ENCODE measurements at places on chromosomes 5 and 9.

DNA sequence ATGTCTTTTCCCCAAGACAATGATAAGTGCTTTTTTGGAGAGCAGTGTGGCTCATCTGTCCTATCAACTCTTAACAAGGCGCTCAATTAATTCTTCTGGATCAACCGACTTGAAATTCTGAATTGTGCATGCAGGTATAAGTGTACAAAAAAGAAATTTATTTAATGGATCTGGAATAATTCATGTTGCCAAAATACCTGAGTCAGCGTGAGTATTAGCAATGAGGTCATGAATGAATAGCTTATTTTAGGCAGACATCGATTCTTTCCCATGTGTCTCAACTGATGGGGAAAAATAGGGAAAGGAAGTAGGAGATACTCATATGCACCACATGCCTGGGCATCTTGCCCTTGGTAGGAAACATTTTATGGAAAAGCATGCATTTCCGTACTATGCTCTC lies 68.0 kb downstream of the C6 start:
- DNase-seq: no peak

- DNase-seq: no peak
Measured at GRCh38 chr9:125646621-125647100, 60.3 kb downstream of the MAPKAP1 start.

DNA sequence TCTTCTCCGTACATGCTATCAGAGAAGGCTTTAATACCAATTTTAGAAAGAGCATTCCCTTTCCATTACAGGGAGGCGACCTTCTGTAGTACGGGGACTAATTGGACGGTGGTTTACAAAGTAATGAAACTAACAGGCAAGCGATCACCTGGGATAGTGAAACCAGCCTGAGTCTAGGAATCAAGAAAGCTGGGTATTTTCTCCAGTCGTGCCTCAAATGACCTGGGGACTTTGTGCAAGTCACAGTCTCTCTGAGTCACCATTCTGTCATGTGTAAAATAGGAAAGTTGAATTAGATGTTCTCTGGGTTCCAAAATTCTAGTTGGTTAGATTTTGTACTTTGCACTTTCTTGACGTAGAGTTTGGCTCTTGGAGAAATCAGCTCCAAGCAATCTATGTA lies 22.7 kb upstream of the SSBP2 start:
- DNase-seq: no peak

- no peak for DNase-seq
Measured at GRCh38 chr5:73170522-73170921, 2.5 kb upstream of the TMEM174 start.

DNA sequence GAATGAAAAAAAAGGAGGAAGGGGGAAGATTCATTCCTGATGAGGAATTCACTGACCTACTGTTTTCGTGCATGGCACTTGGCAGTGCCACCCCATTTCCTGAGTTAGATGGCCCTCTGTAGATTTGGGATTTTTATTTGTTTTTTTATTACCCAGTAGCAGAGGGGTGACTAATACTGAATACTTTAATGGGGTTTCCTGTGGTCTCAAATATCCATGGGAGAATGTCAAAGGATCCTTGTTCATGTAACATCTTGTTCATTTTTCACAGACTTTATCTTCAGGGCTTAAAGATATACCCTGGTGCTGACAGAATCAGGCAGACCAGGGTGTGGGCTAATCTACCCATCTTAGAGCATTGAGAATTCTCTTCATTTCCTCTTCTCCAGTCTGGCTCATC lies 93.0 kb downstream of the MAMDC2 start:
- DNase-seq: no peak

DNA sequence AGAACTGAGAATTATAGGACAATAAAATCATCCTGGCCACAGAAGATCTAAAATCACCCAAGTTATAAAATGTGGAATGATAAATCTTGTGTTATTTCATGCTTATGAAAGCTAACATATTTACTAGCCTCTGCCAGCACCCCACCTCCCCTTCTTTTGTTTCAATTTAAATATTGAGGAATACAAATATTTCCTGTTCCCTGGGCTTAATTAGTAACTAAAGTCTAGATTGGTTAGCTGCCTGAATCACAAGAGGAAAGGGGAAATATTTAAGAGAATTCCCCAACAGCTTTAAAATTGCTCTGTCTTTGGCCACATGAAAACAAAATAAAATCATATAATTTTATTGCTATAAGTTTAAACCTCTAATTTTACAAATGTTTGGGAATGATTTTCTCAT lies 287.0 kb downstream of the PRELID2 start:
- DNase-seq: peak; percentile 33

DNA sequence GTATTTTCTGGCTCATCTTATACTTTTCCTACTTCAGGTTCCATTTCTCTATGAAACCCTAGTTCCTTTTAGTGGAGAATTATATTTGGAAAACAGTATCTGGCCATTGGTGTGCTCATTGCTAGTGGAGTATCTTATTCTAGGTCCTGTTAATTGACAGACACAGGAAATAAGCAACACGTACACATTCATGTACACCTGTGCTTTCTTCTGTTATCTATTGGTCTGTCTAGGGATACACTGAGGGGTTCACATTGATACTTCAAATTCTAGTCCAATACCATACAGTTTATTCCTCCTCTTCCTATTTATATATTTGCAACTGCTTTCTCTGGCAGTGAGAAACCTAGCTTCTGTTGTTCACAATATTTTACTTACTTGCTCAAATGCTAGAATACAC lies 110.2 kb downstream of the FER start:
- no peak for DNase-seq

DNA sequence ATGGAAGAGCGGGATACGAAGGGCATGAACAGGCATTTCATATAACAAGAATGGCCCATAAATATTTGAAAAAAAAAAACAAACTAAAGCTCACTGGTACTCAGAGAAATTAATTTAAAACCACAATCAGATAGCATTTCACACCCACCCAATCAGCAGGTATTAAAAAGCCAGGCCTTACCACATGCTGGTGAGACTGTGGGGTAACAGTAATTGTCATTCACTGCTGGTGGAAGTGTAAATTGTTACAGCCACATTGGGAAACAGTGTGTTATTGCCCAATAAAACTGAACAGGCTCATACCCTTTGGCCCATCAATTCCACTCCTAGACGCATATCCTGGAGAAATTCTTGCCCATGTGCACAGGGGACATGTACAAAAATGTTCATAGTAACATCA lies 66.0 kb downstream of the PLAC8L1 start:
- peak; percentile 60 for DNase-seq

DNA sequence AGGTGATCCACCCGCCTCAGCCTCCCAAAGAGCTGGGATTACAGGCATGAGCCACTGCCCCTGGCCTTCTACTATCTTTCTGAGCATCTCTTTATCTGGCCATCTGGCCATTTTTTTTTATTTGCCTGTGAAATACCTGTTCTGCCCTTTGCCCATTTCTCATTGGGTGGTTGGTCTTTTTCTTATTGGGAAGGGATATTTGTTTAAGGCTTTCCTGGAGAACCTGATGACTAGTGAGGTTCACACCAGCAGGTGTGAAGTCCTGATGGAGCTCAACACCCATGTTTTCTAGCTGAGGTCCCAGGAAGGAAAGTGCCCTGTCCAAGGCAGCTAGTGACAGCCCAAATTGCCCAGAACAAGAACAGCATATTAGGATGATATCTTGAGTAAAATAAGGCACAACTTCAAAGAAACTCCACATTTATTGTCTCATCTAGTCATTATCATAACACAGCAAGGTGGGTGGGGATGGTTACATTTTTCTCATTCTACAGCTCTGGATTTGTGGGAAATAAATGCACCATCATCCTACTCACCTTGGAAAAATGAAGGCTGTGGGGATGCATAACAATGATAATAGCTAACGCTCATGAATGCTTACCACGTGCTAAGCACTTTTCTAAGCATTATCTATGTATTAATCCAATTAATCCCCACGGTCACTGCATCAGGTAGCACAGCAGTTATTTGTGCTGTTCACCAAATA lies 20.3 kb downstream of the SLC36A3 start:
- no peak for DNase-seq

DNA sequence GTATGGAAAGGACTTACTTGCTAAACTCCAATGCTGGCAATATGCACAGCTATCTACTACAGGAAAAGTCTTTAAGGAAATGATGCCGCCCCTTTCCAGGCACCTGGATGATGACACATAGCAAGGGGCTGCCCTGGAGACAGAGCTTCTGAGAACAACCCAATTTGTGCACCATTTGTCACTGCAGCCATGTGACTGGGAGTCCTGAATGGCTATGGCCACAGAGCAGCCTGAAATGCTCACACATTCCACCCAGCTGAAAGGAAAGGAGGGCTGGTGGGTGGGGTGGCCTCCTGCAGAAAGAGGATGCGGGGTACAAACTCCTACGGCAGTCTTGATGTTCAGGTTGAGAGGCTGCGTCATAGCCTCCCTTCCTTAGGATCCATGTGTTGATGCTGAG lies 70.1 kb upstream of the FSTL4 start:
- no peak for DNase-seq

GRCh38 chr9:22084336-22085035 lies 75.4 kb upstream of the CDKN2B start:
- peak; percentile 84 for DNase-seq

- DNase-seq: no peak
Measured at GRCh38 chr9:79575547-79575946, 3.8 kb downstream of the TLE4 start.

GRCh38 chr5:177362610-177363507 lies 5.1 kb downstream of the RGS14 start:
- DNase-seq: peak; percentile 76
